ENCODE measurements at places on chromosomes 4 and X.

DNA sequence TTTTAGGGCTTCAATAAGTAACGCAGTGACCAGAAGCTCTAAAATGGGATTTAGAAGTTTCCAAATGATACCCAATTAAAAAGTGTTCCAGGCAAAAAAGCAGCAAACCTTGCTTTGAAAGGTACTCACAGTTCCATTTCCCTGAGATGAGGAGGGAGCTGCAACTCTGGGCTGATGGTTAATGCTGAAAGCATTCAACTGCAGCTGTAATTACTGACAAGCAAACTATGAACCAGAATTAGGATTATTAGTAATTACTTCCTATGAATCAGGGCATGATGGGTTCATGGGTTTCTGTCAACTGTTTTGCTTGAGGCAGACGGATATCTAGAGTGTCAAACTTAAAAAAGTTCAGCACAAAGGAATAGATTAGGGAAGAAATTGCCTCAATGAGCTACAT is 357.4 kb downstream of the STIM2 start:
- DNase-seq, result no peak

GRCh38 chrX:153981231-153981630 is 8.7 kb downstream of the TMEM187 start:
- no peak for DNase-seq

DNA sequence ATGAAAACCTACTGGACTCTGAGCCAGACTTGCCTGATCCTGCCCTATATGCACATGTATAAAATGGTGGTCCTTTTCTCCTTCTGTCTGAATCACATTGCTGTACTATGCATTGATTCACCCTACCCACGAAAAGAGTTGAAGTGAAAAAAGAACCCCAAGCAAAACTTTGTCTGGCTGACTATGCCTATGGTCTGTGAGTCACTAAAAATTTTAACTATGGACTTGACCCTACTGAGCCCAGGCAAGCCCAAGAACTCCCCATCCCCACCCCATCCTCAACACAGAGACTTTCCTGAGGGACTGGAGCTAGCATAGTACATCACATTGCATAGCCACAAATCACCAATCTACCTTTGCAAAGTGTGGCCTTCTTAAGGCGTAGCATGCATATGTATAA is 116.6 kb upstream of the TENM3 start:
- no peak for DNase-seq

DNA sequence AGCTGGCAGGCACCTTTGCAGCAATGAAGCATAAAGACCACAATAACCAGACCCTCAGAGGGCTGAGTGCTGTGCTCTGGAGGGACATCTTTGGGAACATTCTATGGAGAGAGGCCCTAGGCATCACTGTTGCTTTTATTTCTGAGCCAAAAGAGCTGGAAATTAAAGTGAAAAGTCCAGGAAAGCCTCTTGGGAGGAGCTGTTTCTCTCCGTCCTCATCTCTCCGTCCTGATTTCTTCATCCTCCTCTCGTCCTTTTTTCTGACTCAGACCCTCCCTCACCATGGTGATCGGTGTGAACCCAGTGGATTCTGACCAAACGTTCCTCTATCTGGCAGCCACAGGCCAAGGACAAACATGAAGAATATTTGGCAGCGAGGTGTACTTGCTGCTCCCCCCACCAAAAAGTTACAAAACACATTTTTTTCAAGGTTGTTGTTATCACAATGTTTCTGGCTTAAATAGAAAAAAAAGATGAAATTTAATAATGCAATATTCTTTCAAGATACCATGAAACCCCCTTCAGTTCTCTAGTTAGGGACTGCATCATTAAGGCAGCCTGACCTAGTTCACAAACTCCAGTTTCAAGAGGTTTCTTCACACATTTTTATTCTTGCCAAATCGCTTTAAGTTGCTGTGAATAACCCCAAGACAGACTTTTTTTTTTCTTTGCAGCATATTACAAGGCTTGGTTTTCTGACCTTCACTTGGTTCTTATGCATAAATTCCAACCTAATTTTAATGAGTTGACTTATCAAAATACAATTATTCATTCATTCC is 80.2 kb downstream of the SCD5 start:
- no peak for DNase-seq

DNA sequence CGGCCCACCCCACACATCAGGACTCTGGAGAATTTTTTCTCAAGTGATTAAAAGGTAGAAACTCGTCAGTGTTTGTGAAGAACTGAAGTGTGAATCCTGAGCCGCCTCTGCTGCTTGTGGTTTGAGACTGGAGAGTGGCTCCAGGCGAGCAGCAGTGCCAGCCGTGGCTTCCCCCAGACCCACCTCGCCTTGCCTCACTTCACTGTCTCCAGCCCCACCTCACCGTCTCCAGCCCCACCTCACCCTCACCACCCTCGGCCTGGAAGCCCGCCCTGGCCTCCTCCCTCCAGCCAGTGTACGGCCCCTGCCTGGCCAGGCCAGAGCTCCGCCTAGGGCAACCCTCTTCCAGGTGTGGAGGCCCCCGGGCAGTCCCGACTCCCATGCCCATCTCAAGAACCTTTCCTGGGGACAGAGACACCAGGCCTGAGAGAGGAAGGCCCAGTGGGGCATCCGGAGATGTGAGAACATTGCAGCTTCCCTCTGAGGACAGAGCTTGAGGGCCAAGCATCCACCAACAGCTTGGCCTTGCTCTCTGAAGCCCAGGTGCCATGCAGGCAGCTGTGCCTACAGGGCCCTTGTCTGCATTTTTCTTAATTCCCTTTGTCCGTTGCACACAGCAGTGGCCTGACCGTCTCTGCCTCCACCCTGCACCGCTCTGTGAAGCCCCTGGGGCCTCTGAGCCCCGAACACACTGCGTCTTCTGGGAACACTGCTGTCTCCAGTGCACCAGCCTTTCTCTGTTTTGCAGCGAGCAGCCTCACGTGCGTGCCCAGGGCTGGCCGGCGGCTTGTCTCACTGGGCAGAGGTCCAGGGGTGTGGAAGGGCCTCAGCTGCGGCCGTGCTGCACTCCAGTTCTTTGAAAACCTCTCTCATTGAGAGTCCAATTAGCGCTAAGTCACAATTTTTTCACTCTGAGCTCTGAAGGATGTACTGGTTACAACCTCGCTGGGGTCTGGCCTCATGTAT is 13.8 kb downstream of the SH3BP2 start:
- no peak for DNase-seq

DNA sequence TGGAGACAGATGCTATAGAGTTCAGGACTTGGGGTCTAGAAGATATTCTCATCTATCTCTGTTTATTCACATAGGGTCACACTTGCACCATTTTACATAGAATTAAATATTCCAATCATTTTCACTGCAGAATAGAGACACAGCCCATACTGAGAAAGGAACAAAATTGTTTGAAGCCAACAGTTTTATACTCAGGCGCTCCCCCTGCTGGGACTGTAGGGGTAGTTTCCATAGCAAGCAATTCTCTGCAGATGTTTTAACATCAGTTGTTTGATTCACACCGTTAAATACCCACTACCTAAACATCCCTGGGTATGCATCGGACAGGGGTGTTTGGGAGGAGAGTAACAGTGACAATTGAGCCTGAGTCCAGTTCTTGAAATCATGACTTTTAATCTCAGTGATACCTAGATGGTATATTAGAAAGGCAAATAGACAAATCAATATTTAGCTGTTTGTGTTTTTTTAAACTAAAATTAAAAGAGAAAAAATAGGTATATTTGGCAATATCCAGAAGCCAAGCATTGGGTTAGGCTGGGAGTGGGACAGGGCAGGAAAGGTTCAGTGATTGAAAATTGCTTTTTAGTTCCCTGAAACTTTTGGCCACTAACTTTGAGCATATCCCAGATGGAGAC is 33.8 kb downstream of the LONRF3 start:
- peak; percentile 11 for DNase-seq

DNA sequence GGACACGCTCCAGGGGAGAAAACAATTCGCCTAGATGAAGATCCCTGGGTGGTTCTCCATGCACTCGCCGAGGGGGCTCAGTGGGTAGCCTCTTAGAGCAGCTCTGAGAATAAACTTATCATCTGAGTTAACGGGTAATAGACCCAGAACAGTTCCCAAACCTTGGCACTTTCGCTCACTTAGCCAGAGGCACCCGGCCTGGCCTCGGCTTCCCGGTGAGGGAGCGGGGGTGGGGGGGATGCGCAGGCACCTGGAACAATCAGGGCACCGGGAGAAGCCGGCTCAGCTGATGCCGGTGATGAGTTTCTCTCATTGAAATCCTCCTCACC is 405 bp upstream of the ZAR1 start:
- no peak for DNase-seq

- DNase-seq, result no peak
These were observed 458.6 kb upstream of the INTU start for GRCh38 chr4:127174201-127174600.

DNA sequence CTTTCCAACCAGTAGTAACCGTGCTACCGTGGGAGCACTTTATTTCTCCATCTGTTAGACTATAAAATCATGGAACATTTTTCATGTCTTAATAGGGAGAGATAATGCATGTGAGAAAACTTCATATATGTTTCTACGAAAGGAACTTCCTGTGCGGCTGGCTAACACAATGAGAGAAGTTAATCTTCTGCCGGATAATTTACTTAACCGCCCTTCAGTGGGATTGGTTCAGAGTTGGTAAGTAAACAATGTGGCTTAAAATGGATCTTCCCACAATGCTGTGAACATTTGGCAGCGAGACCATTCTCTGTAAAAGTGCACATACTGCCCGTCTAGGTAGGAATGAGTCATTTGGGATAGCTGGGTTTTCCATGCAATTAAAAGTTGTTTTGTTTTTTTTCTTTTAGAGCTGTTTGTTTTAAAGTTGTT is 29.6 kb downstream of the PDK3 start:
- peak; percentile 19 for DNase-seq

- DNase-seq, result no peak
These were observed 4.1 kb downstream of the GRID2 start for GRCh38 chr4:92307866-92308265.

GRCh38 chrX:75038925-75039324 is 113.7 kb upstream of the NEXMIF start:
- DNase-seq, result no peak

- peak; percentile 72 for DNase-seq
These were observed 47.5 kb downstream of the CLDN34 start for GRCh38 chrX:10014462-10015354.

- no peak for DNase-seq
These were observed 166.6 kb upstream of the GLRA2 start for GRCh38 chrX:14362721-14363120.

DNA sequence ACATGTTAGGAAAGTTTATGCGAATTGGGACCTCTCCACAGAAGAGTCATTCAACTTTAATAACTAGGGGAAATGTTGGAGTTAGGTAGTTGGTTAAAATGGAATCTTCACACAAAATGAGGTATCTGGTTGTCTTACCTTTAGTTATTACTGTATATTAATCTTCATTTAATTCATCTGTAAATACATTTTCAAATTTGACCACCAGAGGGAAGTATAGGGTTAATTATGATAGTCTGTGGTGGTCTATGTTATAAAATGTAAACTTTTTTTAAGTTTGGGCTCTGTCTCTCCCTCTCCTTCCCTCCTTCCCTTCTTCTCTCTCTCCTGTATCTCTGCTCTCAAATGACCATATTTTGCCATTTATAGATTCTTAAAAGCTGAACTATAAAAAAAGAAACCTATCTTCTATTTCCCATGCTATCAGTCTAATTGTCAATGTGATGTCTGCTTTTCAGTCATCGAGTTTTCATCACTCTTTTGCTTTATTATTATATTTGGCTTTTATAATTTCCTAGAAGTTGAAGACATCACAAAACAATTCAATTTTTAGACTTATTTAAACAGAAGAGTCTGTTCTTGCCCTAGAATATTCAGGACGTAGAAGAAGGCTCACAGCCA is 49.8 kb downstream of the TMEM144 start:
- no peak for DNase-seq

DNA sequence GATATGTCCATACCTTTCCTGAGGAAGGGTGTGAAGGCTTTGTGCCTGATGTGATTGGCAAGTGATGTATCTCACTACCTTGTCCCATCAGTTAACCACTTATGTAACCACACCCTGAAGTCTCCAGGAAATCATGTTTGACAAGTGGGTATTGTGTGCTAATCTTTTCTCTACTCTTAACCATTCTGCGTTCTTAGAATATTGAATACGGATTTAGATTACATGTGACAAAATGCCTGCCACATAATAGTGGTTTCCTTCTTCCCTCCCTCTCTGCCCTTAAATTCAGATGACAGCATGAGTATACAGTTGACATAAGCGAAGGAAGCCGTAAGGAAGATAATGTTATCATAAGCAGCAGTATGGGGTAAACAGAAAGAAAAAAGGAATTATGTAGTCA is 108.4 kb downstream of the KLHL8 start:
- DNase-seq, result no peak

DNA sequence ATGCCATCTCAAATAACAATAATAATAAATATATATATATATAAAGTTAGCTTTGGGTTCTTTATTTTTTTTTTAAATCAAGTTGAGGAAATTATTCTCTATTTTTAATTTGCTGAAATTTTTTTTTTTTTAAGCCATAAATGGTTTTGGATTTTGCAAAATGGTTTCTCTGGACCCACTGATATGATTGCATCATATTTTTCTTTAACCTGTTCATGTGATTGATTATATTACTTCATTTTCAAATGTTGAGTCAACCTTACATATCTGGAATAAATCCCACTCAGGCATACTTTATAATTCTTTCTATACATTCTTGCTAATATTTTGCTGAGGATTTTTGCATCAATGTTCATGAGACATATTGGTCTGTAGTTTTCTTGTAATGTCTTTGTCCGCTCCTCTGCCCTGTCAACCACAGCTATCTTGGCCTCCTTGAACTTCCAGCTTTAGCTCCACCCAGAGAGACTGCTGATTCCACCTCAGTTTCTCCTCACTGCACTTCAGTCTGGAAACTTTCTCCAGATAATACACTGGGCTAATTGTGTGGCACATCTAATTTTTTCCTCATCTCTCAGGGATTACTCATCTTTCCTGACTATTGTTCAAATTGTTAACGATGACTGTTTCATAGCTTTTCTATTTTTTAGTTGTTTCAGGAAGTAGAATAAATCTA is 160.9 kb upstream of the GIMD1 start:
- no peak for DNase-seq

GRCh38 chrX:39481621-39482020 is 616.1 kb downstream of the BCOR start:
- no peak for DNase-seq

DNA sequence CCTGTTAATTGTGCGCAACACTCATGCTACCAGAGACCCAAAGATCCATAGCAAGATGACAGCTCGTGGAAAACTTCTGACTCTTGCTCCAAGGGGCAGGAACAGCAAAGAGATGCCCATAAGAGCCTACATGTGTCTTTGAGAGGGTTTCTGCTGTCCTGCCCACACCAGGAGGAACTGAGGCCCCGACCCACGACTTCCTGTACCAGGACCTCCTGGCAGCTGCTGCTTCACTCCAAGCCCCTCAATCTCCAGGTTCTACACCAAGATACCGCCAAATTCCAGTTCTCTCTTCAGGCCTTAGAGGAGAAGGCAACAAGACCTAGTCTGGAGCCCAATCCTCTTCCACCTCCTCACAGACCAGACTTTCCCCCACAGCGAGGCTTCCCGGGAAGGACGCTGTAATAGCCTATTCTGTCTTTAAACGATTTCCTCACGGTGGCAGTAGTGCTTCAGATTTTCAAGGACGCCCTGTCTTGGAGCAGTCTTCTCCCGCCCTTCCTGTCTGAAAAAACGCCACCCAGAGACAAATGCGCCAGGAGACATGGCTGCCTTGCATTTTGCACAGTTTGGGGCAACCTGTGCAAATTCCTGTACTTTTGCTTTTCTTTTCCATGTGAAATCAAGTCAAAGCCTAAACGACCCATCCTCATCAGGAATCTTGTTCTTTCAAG is 230.2 kb upstream of the STK26 start:
- DNase-seq, result peak; percentile 88

All from central memory CD4-positive, alpha-beta T cell (primary cell).